ENCODE measurements at places on chromosomes 2 and 18. TPM values are rescaled to one million over a fixed set of nuclear protein-coding genes. Genes with fewer than 3 reads are reported as not detected.

- no peak for DNase-seq
- no peak overlapping the region for H3K27ac ChIP-seq
- no peaks in the 10 kb centered on the region for H3K36me3 ChIP-seq
- no peaks in the 10 kb centered on the region for H3K27me3 ChIP-seq
- H3K4me3 ChIP-seq: no peak overlapping the region
Measured at GRCh38 chr2:196112418-196113034, 43.9 kb upstream of the DNAH7 start.

DNA sequence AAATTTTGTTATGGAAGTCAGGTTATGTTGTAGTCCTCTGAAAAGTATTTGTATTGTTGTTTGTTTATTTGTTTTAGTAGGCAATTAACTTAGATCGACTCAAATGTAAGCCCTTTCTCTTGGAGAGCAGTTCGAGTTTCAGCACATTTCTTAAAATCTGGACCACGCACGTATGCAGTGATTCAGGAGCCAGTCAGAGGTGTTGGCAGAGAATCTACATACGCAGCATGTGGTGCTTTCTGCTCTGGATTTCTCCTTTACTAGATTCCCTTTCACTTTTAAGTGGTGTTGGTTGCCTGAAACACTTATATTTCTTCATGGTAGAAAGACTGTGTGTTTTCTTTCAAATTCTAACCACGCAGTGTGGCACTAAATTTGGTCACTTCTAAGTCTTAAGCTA is 773.9 kb upstream of the LRATD1 start:
- H3K36me3 ChIP-seq: no peaks in the 10 kb centered on the region
- DNase-seq: no peak
- no peak overlapping the region for H3K27ac ChIP-seq
- H3K27me3 ChIP-seq: no peaks in the 10 kb centered on the region

DNA sequence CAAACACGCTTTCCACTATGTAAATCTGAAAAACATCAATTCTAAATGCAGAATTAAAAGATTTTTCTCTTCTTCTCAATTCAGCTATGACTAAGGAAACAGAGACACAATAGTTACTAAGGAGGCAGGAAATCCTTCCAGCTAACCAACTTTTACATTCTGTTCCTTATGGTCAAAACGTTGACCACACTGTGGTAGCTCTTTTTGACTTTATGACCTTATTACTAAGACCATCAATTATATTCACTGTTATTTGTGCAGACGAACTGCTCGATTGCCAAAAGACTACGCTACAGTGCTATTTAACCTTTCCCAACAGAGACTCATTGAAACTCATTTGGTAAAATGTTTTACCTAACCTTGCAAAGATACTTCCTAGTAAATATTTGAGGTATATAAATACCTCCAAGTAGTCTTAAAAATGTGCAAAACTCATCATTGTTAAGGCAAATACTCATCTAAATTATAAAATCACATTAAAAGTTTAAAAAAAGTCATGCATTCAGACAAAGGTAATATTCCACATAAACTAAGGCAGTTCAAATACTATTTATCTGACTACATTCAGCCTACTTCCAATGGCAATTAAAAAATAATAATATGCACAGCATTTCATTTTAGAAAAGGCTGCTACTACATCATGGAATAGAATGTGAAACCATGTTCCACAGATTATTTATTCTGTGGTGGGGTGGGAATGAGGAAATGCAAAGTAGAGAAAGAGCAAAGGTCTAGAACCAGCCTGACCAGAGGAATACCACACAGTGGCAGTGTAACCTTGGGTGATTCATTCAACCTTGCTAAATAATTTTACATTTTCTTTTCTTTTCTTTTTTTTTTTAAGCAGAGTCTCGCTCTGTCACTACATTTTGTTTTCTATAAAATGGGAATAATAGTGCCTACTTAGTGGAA is 139.9 kb downstream of the THADA start:
- peaks cover 20% of the 10 kb centered on the region for H3K36me3 ChIP-seq
- H3K4me1 ChIP-seq: peaks cover 5% of the 10 kb centered on the region
- H3K4me3 ChIP-seq: no peak overlapping the region
- H3K27ac ChIP-seq: no peak overlapping the region
- DNase-seq: no peak
- H3K27me3 ChIP-seq: no peaks in the 10 kb centered on the region

- peaks cover 47% of the 10 kb centered on the region for H3K4me1 ChIP-seq
- no peak overlapping the region for H3K4me3 ChIP-seq
- no peaks in the 10 kb centered on the region for H3K27me3 ChIP-seq
- H3K36me3 ChIP-seq: peaks cover 29% of the 10 kb centered on the region
- H3K27ac ChIP-seq: peak overlapping the region; percentile 90
Measured at GRCh38 chr2:241618296-241618805, 18.6 kb downstream of the THAP4 start.

ITPRIPL1 gene
- total RNA-seq: 13.3 TPM

Data from activated naive CD4-positive, alpha-beta T cell treated with anti-CD3 and anti-CD28 coated beads for 36 hours (primary cell).